SIG-M5 (cell line): ENCODE measurements at places on chromosomes 3 and 15.

DNA sequence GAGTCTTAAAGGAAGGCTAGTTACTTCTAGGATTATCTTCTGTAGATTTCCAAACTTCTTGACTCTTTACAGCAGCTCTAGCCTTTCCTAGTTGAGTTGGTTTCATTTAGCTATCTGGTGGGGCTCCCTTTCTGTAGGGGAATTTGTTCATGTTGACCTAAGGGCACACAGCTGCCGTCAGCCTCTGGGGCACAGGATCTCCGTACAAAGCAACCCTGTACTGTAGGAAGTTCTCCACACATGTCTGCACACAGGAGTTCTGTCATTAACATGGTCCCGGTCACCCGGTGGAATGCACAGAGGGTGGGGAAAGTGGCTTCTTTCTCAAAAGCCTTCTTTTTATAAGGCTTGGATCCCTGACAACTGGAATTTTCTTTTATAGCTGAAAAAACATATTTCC, 88.7 kb upstream of the TNIK start:
- no peak for DNase-seq

- no peak for DNase-seq
These were observed 1.4 kb upstream of the MAGEL2 start for GRCh38 chr15:23648920-23649515.

- no peak for DNase-seq
These were observed 87.5 kb downstream of the NEK10 start for GRCh38 chr3:27281671-27282150.

DNA sequence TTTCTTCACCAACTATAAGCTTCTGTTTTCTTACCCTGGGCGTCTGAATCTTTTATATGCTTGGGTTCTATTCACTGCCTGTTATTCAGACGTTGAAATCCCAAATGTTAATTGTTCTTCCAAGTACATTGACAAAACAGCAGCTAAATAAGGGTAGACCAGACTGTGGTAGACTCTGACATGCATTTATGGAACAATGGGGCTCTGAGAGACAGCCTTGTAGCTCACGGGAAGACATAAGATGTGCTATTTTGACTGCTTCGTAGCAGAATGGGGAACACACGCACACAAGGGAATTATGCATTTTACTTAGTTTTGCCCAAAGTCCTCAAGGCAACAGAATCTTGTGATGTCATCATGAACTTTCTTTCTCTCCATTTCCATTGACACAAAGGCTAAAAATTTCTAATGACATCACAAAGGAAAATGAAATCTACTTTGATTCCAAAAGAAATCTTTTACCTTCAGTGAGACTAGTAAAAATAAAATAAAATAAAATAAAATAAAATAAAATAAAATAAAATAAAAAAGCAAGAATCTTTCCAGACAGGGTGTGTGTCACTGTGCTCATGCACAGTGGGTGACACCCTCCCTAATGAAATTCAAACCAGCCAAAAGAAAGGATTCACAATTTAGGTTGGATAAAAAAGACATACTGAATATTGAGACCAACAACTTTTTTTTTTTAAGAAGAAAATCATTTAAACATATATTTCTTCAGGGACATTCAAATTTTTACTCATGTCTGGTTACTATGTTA, 346.6 kb downstream of the ZBTB20 start:
- no peak for DNase-seq

DNA sequence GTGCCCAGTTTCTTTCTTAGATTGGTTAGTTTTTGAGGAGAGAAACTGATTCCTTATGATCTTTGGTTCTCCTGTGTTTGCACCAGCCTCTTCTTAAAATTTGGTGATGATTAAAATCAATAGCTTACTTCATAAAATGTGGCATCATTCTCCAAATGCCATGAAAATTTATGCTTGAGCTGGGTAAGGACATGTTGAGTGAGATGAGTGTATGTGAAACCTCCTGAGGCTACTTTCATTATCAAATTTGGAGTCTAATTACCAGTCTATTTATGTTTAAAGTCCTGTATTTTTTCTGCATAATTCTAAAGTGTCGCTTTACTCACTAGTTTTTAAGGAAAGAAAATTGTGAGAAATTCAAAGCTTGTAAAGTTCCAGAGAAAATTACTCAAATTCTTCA, 102.1 kb downstream of the DIPK2A start:
- DNase-seq, result no peak

- no peak for DNase-seq
These were observed 16.9 kb upstream of the SCAMP5 start for GRCh38 chr15:74978503-74978902.

DNA sequence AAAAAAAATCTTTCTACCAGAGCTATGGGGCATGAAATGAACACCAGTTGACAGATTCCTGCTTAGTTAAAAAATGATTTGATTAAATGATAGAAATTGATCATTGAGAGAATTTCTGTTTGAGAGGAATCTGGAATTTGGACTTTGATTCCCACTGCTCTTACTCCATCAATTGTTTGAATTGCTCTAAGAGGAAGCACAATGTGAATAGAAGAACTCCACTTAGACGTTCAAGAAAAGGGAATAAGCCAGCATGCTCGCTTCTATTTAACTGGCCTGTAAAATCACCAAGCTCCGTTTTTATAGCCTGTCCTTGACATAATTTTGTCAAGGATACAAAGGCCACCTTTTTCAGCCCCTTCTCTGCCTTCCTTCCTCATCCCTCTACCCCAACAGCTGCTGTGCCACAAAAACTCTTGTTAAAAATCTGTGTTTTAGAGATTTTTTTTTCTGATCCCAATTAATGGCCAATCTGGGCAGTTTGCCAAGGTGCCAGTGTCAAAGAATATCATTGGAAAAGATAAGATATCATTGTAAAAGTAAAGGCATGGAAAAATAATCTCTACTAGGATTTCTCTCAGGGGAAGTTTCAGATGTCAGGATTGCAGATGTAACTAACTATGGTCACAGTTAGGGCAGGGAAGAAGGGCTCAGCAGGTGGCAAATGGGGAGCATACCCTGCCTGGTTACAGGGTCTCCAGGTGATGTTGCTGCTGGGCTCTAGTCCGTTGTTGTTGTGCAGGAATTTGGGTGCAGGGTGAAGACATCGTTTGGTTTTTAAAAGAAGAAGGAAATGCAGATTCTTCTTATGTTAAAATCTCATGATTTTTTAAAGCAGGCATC, 301.8 kb upstream of the PDZRN3 start:
- DNase-seq, result no peak

- no peak for DNase-seq
These were observed 799.3 kb downstream of the DIPK2A start for GRCh38 chr3:144770915-144771351.

- no peak for DNase-seq
These were observed 498 bp upstream of the SEMA4B start for GRCh38 chr15:90200534-90201129.

- no peak for DNase-seq
These were observed 36.7 kb downstream of the RASGRF1 start for GRCh38 chr15:79053894-79054293.

DNA sequence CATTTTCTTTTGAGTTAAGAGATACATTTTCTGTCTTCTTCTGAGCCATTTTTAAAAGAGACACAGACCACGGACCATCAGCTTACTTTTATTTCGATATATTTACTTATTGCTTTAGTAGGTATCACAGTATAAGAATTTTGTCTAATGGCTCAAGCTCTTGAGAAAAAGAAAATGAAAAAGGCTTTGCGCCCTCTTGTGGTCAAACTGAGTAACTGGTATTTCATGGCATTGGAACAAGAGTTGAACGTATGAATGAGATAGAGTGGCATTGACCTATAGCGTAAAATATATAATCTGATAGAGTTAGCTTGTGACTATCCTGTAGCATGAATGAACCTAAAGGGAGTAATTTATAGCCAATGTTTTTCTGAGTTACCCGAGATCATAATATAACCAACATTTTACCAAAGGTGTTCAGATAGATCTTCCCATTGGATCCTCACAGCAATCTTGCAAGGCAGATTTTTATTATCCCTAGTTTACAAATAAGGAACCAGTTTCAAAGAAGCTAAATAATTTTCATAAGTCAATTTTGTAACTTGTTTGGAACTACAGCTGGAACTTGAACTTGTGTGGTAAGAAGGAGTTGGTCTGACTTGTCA, 154.6 kb downstream of the POLR2M start:
- no peak for DNase-seq

DNA sequence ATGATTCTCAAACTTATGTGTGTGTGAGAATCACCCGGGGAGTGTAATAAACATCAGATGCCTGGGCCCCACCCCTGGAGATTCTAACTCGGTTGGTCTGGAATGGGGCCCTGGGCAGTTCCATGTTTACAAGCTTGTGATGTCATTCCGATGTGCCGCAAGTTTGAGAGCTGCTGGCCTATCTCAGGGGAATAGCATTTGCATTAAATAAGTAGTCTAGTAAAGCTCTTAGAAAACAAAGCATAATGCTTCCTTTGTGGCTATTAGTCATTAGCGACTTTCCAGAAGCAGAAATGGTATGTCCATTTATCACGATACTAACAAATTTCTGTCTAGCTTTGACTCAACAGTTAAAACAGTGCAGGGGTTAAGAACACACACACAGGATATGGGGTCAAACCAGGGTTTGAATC, 20.9 kb downstream of the PGBD4 start:
- no peak for DNase-seq

GRCh38 chr3:52524258-52524751, 9.4 kb downstream of the NT5DC2 start:
- no peak for DNase-seq

DNA sequence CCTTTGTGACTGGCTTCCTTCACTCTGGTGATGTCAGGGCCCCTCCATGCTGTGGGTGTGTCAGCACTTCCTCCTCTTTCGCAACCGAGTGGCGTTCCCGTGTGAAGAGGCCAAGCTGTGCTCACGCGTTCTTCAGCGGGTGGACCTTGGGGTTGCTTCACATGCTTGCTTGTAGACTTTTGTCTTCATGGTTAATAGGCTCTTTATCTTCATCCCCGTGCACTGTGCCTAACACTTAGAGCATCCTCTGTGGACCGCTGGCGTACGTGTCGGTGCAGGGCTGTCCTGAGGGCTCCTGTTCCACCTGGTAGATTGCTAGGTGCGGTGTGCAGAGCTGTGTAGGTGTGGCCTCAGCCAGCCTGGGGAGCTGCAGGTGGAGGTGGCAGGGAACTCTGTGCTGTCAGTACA, 182.3 kb downstream of the OR4M2 start:
- no peak for DNase-seq

DNA sequence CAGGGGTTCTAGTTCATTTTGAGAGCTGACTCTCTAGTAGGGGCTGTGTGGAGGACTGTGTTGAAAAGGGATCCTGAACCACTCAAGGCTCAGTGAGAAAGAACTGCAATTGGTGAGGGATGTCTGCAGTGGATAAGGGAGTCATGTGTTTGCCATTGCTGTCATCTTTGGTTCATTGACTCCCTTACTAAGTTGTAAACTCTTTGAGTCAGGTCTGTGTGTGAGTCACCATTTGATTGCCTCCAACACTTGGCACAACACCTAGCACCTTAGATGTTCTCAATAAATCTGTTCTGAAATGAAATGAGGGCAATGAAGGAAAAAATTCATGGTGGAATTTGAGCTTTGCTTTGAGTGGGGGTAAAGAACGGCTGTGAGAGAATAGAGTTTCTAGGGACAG, 51.7 kb downstream of the PLS1 start:
- no peak for DNase-seq

GRCh38 chr3:158768881-158769543, 32.8 kb upstream of the MFSD1 start:
- no peak for DNase-seq

- DNase-seq, result no peak
These were observed 1.0 kb downstream of the KLHL18 start for GRCh38 chr3:47283591-47284364.

GRCh38 chr3:190533511-190534281, 19.8 kb downstream of the IL1RAP start:
- no peak for DNase-seq

GRCh38 chr3:54178376-54178775, 56.0 kb downstream of the CACNA2D3 start:
- DNase-seq, result no peak

DNA sequence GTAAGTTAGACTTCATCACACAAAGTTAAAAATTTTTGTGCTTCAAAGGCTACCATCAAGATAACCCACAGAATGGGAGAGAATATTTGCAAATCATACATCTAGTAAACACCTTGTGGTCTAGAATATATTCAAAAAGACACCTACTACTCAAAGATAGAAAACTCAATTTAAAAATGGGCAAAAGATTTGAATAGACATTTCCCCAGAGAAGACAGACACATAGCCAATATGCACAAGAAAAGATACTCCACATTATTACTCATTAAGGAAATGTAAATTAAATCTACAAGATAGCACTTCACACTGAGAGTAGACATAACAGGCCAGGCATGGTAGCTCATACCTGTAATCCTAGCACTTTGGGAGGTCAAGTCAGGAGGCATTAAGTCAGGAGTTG, 87.8 kb upstream of the MANF start:
- no peak for DNase-seq

GRCh38 chr15:47988564-47988963, 132.2 kb upstream of the SLC24A5 start:
- no peak for DNase-seq

DNA sequence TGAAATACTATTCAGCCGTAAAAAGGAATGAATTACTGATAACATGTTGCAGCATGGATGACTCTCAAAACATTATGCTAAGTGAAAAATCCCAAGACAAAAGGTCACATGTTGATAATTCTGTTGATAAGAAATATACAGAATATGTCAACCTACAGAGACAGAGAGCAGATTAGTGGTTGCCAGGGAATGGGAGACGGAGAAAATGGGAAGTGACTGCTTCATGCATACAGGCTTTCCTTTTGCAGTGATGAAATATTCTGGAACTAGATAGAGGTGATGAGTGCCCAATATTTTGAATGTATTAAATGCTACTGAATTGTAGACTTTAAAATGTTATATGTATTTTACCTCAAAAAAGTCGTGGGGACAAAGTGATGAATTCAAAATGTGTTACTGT, 56.2 kb downstream of the ABHD2 start:
- no peak for DNase-seq

- DNase-seq, result no peak
These were observed 628.5 kb downstream of the GRM7 start for GRCh38 chr3:7489417-7489816.

GRCh38 chr3:44031387-44032380, 210.0 kb upstream of the TOPAZ1 start:
- no peak for DNase-seq

GRCh38 chr3:186138272-186138981, 29.5 kb upstream of the ETV5 start:
- no peak for DNase-seq

DNA sequence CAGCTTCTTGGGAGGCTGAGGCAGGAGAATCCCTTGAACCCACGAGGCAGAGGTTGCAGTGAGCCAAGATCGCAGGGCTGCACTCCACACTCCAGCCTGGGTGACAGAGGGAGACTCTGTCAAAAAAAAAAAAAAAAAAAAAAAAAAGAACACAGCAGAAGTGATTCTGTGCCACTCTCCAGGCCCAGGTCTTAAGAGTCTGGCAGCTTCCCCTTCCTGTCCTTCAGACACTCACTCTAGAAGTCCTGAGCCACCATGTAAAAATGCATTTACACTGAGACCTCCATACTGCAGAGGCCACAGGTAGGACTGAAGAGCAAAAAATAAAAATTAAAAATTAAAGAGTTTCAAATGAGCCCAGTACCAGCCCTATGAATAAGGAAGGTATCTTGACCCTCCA, 11.8 kb upstream of the CDV3 start:
- DNase-seq, result no peak
